ENCODE measurements at places on chromosomes 2 and 18.

DNA sequence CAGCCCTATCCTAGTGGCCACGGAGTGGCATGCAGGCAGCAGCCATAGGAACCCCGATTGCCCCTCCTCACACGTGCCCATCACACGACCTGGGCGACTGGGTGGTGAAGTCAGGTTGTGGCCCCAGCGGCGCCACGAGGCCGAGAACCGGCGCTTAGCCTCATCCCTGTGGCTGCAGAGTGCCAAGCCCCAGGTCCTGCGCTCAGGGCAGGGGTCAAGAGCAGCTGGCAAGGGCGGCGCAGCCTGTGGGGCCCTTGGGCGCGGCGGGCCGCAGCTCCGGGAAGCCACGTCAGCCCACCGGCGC is 73.3 kb downstream of the RPIA start:
- DNase-seq, result no peak

DNA sequence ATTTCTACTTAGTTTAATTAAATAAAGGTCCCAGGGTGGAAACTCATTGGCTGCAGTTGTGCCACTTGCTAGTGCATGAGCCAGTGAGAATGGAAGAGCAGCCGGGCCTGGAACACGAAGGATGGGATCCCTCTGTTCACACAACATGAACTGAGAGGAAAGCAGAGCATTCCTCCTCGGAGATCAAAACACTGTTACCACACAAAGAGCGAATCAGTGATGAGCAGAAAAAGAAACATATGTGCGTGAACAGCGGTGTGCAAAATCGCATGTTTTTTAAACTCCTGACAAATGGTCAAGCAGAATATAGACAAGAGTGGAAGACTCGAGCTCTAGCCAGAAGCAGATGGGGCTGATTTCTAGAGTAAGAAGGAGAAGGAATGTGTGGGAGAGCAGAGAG is 28.4 kb upstream of the ANKRD44 start:
- DNase-seq, result no peak

DNA sequence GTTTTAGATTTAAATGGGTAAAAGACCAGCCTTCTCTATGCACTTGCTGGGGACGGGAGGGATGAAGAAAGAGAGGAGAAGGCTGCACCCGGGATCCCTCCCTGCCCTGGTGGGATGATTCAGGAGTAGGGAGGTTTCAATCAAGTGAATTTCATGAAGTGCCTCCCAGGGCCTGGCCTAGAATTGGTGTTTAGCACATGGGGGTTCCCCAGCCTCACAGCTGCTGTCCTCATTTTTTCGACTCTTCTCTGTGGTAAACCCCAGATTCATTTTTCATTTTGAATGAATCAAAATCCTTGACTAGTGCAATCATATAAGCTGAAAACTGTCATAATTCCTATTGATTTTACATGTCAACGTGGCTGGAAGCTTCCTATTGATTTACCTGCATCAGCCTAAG is 81.1 kb downstream of the LPIN1 start:
- DNase-seq, result peak; percentile 27

GRCh38 chr2:113700186-113700841 is 56.1 kb downstream of the SLC35F5 start:
- peak; percentile 58 for DNase-seq

GRCh38 chr2:59181347-59181746 is 940.2 kb upstream of the FANCL start:
- DNase-seq, result no peak

DNA sequence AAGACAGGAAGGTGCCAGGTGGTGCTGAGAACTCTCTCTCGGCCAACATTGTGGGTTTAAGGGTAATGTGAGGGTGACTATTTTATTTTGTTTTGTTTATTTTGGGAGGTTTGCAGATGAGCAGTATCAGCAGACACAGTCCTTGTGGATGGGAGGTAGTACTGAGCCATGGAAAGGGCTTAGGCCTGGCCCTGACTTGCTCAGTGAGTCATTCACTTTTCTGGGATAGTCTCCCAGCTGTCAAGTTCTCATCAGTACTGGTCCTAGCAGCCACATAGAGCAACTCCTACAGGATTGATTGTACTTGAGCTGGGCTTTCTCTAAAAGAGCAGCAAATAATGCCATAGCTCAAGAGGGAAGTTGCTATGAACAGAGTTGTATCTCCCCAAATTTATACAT is 175.2 kb downstream of the LOXHD1 start:
- no peak for DNase-seq

GRCh38 chr2:65846989-65847678 is 414.7 kb upstream of the SPRED2 start:
- no peak for DNase-seq

DNA sequence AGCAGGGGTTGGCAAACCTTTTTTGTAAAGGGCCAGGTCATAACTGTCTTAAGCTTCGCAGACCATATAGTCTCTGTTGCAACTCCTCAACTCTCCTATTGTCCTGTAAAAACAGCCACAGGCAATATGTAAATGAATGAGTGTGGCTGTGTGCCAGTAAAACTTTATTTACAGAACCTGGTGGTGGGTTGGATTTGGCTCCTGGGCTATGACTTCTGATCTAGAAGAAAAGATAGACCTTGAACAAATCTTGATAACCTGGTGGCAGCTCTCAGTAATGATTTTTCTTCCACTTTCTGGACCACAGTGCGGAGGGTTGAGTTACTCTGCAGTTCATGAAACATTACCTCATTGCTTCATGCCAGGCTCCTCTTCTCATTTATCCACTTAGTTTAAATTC is 139.3 kb downstream of the MYCN start:
- DNase-seq, result no peak

DNA sequence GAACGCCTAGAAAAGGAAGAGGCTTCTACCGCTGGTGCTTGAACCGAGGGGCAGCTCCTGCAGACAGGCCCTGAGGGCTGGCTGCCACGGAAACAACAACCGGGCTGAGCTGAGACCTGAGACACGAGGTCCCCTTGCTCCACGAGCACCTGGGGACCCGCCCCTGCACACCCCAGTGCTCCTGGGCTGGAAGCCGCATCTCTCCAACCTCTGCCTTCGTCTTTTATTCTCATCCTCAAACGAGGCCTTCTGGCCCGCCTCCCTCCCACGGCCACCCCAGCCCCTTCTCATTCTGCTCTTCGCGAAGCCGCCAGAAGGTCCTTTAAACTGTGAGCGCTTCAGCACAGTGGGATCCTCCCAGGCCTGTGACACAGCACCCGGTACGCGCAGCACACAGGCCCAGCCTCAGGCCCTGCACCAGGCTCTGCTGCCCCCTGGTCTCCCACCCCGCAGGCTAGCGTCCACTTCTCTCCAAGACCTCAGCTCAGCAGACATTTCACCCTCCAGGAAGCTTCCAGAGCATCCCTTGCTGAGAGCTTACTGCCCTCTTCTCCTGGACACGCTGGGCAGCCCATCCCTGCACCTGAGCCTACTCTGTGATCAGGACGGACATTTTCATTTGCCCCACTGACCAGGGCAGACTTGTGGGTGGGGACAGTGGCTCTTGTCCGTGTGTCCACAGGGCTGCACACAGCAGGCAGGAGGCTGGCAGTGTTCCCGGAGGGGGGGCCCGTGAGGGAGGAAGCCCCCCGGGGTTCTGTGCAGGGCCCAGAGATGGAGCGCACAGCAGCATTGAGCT is 149.7 kb downstream of the PXDN start:
- DNase-seq, result no peak

- DNase-seq, result no peak
Observed at GRCh38 chr2:110126906-110127305, 11.3 kb upstream of the MALL start.

GRCh38 chr2:74522516-74522915 is 3.5 kb downstream of the DQX1 start:
- no peak for DNase-seq

DNA sequence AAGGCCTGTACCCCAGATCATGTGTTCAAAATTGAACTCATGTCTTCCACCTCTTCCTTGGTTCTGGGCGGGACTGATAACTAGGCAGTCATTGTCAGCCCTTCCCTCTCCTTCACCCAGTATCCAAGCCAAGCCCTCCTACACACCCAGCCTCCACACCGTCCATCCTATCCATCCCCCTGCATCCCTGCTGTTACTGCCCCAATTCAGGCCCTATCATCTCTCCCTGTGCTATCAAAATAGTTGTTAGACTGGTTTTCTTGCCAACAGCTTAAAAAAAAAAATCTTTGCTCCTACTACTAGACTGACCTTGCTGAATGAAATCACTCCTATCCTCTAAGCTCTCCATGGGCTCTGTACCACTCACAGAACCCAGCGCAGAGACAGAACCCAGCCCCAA is 32.8 kb downstream of the TGFA start:
- DNase-seq, result no peak

DNA sequence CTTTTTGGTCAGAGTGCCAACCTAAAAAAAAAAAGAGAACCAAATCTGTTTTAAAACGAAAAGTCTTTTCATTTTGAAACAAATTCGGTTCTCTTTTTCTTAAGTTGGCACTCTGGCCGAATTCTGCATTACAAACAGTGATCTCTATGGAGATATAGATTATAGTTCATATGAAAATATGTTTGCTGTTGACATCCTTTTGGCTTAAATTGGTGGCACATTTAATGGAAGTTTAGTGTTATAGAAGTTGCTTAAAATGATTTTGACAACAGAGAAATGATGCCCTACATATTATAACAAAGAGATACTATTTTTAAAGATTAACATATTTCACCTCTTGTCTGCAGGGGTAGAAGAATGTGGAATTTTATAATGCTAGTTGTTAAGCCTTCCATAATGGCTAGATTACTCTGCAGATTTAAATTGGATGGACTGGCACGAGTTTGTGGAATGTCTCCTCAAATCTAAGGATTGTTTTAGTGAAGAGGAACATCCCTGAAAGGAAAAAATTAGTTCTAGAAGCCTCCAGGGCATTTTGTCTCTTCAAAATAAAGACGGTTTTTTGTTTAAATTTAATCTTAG is 222.9 kb upstream of the CDH2 start:
- DNase-seq, result no peak

- no peak for DNase-seq
Observed at GRCh38 chr18:25229081-25229480, 122.9 kb downstream of the ZNF521 start.

DNA sequence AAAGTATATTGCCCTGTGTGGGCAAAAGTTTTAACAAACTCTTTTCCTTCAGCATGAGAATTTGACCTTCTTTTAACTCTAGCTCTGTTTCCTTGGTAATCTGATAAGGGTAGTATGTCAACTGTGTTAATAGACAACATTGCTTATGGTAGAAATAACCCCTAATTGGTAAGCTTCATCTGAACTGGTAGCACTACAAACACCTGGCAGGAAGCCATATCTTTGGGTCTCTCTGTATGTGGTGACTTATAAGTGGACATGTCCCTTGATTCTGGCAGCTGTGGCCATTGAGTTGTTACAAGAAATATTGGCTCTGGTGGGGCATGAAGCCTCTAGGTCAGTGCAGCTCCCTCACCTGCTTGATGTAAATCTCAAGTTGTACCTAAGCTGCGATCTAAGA is 46.9 kb downstream of the MBD5 start:
- DNase-seq, result no peak

- no peak for DNase-seq
Observed at GRCh38 chr2:122136056-122136455, 380.6 kb downstream of the TSN start.

- DNase-seq, result no peak
Observed at GRCh38 chr2:46480562-46480961, 1.2 kb downstream of the TMEM247 start.

GRCh38 chr18:7084080-7085065 is 33.2 kb downstream of the LAMA1 start:
- DNase-seq, result no peak

- no peak for DNase-seq
Observed at GRCh38 chr2:4408321-4408720, 704.9 kb downstream of the DCDC2C start.

GRCh38 chr18:27763341-27763740 is 413.6 kb downstream of the CDH2 start:
- DNase-seq, result no peak
